Hematopoietic multipotent progenitor cell treated with erythropoietin and hydrocortisone succinate and interleukin-3 and kit ligand, for 17 days (in vitro differentiated cells): ENCODE measurements at places on chromosomes 16 and 17.

DNA sequence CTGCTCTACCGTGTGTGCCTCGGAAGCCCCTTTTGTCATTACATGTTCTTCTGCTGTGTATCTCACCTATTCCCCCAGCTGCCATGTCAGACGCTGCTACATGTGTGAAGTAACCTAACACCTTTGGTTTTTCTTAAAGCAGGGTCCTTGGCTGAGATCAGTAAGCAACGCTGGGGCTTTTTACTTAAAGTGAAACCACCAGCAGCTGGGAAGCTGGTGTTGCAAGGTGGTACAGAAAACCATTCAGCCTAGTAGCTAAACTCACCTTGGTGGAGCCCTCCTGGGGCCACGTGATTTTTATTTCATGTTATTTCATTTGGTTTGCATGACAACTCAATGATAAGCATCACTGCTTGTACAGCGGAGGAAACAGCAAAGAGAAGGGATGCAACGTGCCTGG is 62.6 kb downstream of the PLCG2 start:
- DNase-seq = no peak

GRCh38 chr16:84314814-84315213 is 20.1 kb downstream of the WFDC1 start:
- DNase-seq = no peak

- DNase-seq = no peak
Observed at GRCh38 chr17:29059281-29059680, 16.3 kb downstream of the PIPOX start.

DNA sequence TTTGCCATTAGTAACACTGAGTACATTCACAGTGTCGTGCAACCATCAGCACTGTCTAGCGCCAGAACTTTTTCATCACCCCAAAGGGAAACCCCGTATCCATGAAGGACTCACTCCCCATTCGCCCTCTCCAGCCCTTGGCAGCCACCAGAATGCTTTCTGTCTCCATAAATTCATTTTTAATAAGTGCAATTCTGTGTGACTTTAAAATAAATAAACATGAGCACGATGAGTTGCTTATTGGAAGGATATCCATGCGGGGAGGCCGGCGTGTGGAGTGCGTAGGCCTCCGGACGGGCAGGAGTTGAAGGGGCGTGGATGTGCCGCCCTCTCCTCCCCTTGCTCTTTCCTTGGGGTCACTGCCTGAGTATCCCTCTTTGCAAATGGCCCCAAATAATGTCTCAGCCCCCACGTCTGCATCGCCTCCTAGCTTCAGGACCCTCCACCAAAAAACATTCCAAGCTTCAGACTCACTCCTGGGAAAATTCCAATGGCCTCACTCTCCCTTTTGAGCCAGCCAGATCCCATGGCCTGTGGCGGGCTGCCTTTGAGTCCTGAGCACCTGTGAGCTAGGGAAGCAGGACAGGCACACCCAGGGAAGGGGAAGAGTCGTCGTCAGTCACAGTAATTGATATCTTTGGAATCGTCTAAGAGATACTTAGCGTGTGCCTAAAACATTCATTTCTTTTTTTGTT is 306.3 kb downstream of the SEC14L1 start:
- DNase-seq = no peak

- no peak for DNase-seq
Observed at GRCh38 chr17:29929006-29929532, 959 bp downstream of the SSH2 start.

- no peak for DNase-seq
Observed at GRCh38 chr17:18182978-18183333, 672 bp upstream of the ALKBH5 start.

- no peak for DNase-seq
Observed at GRCh38 chr17:40457964-40458791, 14.9 kb downstream of the IGFBP4 start.

GRCh38 chr16:15658149-15658548 is 8.1 kb downstream of the NDE1 start:
- DNase-seq = no peak

- DNase-seq = no peak
Observed at GRCh38 chr17:57585341-57586195, 159.5 kb downstream of the CCDC182 start.

DNA sequence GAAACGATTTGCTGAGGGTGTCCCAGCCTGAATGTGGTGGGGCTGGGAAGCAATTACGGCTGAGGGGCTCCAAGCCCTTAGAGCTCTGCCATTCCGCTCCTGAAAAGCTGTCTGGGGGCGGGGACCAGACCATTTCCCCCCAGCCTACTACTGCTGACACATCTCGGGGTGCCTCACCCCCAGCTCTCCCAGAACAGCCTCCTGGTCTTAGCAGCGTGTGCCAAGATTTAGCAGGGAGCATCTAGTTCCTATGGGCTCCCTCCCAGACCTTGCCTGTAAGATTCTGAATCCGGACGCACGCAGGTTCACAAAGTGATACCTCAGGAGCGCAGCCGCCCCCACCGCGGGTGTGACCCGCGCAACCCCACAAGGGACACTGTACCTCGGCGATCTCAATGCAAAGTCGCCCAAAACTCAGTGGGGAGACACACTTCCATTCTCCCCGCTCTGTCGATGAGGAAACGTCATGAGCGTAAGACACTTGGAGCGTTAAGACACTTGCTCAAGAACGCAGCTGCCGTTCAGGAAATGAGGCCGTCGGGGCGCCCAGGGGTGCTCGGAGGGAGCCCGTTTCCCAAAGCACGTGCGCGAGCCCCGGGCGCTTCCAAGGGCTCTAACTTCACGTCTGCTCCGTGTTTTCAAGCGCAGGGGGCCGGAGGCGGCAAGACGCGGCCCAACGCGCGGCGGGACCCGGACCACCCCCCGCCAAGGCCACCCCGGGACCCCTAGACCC is 629 bp downstream of the GEMIN4 start:
- DNase-seq = no peak

DNA sequence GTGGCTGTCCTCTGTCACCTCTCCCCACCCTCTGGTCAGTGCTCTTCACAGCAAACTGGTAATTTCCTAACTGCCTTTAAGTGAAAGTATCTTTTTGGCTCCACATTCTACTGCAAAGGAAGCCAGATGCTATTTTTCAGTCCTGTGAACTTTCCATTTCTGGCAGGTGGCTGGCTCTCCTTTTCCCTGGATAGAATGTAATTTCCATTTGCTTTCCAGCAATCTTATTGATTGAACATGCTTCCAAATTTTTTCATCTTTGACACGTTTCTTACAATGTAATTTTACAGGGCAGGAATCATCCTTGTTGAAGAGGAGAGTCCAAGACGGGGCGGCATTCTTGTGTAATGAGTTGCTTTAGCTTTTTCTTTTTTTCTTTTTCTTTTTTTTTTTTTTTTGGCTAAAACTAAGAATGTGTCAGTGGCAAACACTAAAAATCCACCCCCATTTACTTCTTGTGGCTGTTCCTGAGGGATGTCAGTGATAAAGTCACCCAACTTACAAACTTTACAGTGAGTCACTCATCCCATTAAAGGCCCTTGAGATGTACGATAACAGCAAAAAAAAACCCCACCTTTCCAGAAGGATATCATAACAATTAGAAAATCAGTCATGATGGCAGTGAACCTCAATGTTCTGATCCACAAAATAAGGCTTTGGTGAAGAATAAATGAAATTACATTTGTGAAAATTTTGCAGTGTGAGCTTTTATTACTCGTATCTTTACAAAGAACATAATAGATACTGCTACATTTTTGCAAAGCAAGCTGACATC is 29.4 kb upstream of the PRKCA start:
- DNase-seq = no peak

DNA sequence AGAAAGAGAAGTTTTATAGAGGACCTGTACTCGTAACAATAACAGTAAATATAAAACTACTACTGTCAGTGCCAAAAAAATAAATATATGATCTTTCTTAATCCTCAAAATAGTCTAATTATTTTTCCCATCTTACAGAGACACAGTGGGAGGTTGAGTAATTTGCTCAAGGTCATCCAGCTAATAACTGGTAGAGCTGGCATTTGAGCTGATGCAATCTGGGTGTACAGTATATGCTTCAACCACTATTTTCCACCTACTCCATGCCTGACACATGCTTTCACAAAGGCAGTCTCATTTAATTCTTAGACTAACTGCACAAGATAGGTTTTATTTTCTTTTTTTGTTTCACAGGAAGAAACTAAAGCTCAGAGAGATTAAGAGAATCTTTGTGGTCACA is 33.6 kb downstream of the PIGL start:
- no peak for DNase-seq

- no peak for DNase-seq
Observed at GRCh38 chr17:83201206-83202001, 122.0 kb downstream of the METRNL start.

DNA sequence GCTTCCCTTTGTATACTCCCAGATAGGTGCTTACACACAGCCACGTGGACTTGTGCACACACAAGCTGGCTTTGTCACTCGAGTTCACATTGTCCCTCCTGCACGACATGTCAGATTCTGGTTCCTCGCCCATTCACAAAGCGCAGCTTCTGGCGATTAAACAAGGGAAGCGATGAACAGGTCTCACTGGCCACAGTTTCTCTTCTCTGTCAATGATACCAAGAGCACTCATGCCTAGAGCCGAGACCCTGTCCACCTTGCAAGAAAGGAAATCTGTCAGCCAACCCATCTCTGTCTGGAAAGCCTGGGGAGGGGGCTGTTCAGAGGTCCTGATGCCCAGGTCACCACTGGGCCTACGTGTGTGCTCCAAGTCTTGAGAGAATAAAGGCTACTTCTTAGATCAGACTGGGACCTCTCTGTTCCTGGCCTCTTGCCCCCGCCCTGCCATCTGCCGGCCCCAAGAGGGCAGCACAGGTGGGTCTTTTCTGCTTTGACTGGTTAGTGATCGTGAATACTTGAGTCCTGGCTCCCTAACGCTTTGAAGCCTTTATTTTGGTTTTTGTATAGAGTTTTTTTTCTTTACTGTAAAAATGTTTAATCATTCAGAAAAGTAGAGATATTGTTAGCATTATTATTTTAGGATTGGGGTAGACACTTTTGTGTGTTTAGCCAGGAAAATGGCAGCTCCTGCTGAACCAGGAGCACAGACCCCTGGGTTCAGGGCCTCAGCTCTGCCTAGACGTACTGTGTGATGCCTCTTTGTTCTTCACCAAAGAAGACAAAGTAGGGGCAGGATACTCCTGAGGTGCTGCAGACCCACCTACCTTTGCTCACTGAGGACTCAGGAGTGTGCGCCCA is 104.7 kb downstream of the MRM1 start:
- peak; percentile 31 for DNase-seq

DNA sequence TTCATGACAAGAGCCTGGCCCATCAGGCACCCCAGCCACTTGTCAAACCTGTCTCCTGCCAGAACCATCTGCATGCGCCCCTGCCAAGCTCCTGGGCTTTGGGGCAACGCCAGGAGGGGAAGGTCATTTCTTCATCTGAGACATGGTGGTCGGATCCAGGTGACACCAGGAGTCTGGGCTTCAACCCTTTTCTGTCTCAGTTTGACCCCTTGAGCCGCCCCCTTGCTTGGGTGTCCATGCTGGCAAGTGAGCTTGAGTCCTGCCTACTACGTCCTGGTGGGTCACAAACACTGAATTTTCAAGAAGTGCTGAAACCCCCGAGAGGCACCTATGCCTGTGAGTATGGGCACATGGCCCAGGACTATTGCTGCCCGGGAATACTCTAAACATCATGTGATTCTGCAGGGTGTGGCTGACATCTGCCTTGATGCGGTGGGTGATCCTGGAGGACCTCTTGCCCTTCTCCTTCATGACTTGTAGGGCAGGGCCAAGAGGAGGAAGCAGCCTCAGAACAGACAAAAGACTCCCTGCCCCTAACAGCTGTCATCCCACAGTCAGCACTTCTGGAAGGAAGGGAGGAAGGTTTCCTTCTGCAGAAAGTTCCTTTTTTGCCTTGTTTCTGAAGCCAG is 43.4 kb downstream of the TNFRSF13B start:
- no peak for DNase-seq

DNA sequence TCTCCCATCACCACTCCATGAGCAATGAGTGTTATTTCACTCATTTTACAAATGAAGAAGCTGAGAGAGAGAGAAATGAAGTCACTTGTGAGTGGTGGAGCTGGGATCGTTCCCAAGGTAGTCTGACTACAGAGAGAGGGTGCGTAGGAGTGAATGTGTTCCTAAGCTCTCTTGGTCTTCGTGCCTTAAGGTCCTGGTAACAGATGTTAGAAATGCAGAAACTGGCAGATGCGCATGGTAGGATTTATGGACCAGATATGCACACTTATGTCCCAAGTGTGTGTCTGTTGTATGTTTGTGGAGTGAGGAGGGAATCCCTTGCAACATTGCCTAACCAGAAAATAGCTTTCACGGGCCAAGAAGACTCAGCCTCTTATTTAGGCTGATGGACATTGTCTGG is 93.2 kb upstream of the ZNF469 start:
- DNase-seq = no peak

- DNase-seq = no peak
Observed at GRCh38 chr17:60916043-60916442, 238.4 kb downstream of the BCAS3 start.

DNA sequence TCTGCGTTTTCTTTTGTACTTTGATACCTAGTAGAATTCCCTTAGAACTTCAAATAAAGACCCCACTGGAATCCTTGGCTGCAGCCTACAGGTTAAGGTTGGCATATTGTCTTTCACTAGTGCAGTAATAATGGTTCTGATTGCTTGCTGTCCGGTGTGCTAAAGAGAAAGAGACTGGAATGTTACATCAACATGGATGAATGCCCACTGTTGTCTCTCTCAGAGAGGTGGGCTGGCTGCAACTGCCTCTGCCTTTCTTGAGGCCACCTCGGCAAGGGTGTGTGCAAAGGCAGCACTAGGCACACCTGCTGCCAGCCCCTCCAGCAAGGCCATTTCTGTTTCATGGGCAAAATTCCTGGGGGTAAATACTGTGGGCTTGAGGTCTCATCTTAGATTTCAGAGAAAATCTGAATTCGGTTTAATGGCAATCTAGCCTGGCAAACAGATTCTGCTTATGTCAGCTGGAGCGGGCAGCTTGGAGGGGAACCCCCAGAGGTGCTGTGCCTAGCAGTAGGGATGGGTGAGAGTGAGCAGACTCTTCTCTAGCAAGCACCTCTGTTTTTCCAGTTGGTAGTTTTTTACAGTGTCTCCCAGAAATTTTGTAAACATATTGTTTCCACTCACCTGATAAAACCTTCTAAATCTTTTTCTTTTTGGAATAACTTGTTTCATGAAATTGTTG is 54.0 kb downstream of the MRTFB start:
- no peak for DNase-seq

- peak; percentile 50 for DNase-seq
Observed at GRCh38 chr17:57553526-57553925, 191.6 kb downstream of the CCDC182 start.

GRCh38 chr16:3474136-3474779 is 21.0 kb downstream of the C16orf90 start:
- DNase-seq = peak; percentile 61

- DNase-seq = no peak
Observed at GRCh38 chr16:48972236-48972635, 309.4 kb downstream of the CBLN1 start.
